ENCODE measurements at places on chromosomes 13 and 19.

GRCh38 chr19:13165162-13165997 lies 15.2 kb downstream of the IER2 start:
- no peak for DNase-seq

DNA sequence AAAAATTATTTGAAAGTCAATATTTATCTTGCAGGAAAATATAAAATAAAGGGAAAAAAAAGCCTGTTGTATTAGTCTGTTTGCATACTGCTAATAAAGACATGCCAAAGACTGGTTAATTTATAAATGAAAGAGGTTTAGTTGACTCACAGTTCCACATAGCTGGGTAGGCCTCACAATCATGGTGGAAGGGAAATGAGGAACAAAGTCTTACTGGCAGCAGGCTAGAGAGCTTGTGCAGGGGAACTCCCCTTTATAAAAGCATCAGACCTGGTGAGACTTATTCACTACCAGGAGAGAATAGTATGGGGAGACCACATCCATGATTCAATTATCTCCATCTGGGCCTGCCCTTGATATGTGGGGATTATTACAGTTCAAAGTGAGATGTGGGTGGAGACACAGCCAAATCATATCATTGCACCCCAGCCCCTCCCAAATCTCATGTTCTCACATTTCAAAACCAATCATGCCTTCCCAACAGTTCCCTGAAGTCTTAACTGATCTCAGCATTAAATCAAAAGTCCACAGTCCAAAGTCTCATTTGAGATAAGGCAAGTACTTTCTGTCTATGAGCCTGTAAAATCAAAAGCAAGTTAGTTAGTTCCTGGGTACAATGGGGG lies 1416.5 kb upstream of the SPRY2 start:
- no peak for DNase-seq

DNA sequence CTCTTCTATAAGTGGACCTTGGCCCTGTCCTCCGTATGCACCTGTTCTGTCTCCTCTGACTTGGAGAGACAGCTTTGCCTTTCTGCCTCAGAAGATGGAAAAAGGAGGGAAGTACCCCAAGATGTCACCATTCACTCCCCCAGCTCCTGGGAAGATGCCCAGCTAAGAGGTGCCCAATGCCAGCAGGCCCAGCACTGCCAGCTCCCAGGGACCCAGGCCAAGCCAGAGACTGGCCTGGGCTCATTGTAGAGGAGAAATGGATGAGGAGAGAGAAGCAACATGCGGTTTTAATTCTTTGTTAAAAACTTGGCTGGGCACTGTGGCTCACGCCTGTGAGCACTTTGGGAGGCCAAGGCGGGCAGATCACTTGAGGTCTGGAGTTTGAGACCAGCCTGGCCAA lies 111.5 kb upstream of the ZNF507 start:
- no peak for DNase-seq

DNA sequence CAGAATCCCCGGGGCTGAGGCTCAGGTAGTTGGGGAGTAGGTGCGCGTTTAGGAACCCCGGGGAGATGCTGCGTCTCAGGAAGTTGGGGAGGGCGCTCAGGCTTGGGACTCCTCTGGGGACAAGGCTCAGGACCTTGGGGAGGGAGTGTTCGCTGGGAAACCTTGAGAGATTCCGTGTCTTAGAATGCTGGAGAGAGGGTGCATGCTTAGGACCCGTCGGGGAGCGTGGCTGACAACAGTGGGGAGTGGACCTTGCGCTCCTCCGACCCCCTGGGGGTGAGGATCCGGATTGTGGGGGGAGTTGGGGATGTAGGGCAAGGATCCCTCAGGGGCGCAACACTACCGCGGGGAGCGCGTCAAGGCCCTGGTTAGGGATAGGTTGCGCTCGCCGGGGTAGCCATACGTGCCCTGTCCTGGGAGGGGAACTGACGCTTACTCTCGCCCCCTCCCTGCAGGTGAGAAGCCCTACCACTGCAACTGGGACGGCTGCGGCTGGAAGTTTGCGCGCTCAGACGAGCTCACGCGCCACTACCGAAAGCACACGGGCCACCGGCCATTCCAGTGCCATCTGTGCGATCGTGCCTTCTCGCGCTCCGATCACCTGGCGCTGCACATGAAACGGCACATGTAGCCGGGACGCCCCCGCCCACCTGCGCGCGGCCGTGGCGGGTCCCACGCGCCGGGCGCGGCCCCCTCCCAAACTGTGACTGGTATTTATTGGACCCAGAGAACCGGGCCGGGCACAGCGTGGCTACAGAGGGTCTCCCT lies 2.0 kb downstream of the KLF2 start:
- no peak for DNase-seq

GRCh38 chr13:28744091-28744536 lies 25.3 kb upstream of the SLC46A3 start:
- no peak for DNase-seq

- no peak for DNase-seq
Observed at GRCh38 chr13:29175250-29175873, 355.2 kb downstream of the MTUS2 start.

DNA sequence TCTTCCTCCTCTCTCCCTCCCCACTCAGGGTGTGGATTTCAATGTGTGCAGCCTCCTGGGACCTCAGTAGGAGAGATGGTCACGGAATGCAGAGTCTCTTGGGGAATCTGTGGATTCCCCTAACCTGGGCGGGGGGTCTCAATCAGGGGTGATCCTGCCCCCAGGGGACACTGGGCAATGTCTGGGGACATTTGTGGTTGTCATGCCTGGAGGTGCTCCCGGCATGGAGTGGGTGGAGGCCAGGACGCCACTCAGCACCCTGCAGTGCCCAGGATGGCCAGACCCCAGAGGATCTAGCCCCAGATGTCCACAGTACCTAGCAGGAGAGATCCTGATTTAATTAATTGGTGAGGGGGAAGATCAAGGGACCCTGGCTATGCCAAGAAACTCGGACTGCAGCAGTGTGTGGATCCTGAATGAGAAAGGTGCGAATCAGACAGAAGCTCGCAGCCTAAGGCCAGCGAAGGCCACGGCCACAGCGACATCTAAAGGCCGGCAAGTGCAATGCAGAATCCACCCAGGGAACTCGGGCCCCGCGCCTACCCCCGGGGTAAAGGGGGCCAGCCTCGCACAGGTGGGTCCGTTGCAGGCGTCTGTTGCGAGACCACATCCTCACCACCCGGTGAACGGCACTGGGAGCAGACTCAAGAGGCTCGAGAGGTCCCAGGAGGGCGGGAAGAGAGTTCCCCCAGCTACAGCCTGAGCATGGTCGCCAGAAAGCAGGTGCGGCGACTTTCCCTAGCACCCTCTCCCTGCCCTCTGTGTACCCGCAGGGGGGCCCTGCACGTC lies 88.8 kb downstream of the GNG7 start:
- DNase-seq = peak; percentile 52

- no peak for DNase-seq
Observed at GRCh38 chr19:49667473-49667872, 1.7 kb downstream of the BCL2L12 start.

GRCh38 chr19:6041991-6042481 lies 64.1 kb upstream of the RANBP3 start:
- DNase-seq = no peak

DNA sequence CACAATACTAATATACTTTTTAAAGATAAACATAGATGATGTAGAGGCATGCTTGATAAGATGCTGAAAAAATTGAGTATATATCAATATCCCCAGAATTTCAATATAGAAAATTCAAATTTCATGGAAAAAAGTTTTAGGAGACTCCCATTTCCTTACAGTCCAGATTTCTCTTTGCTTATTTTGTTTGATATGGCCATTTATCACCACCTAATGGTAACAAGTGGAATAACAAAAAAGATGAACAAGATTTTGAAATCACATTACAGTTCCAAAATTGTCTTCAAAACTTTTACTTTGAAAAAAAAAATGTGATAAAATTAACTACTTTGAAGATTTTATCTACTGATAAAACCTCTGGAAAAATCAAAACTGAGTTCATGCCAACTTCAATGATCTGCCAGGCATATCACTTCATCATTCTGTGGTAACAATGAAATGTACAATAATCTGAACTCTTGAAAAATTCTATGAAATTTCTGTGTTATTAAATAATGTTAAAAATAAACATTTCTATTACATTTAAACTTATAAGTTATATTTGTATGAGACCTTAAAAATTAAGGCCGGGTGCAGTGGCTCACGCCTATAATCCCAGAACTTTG lies 17.5 kb downstream of the MIPEP start:
- no peak for DNase-seq

GRCh38 chr19:36009220-36009619 lies 607 bp upstream of the SYNE4 start:
- DNase-seq = no peak

DNA sequence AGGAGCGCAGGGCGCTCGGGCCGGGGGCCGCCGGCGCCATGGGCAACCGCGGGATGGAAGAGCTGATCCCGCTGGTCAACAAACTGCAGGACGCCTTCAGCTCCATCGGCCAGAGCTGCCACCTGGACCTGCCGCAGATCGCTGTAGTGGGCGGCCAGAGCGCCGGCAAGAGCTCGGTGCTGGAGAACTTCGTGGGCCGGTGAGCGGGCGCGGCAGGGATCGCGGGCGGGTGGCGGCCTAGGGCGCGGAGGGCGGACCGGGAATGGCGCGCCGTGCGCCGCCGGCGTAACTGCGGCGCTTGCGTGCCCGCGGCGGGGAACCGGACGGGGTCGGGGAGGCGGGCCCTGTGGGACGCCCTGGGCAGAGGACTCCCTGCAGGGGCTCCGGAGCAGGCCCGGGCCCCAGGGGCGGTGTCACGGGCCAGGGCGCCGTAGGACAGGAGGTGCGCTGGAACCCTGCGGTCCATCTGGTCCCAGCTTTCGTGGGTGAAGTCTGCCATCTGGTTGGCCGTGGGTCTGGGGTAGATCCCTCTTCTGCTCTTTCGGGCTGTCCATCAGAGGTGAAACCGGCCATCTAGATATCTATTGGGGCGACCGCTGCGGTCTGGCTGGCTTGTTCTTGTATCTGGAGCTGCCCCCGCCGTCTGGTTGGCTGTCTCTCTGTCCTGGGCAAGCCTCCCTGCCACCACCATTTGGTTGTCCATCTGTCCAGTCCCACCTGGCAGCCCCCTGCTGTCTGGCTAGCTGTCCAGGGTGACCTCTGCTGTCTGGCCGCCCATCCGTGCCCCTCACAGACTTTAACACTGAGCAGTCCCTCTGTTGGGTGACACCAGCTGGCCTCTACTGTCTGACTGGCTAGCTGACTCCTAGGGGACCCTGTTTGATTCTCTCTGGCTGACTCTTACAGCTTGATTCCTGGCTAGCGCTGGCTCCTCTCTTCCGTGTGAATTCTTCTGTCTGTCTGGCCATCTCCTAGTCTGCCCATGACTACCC lies 622 bp downstream of the DNM2 start:
- DNase-seq = peak; percentile 29

DNA sequence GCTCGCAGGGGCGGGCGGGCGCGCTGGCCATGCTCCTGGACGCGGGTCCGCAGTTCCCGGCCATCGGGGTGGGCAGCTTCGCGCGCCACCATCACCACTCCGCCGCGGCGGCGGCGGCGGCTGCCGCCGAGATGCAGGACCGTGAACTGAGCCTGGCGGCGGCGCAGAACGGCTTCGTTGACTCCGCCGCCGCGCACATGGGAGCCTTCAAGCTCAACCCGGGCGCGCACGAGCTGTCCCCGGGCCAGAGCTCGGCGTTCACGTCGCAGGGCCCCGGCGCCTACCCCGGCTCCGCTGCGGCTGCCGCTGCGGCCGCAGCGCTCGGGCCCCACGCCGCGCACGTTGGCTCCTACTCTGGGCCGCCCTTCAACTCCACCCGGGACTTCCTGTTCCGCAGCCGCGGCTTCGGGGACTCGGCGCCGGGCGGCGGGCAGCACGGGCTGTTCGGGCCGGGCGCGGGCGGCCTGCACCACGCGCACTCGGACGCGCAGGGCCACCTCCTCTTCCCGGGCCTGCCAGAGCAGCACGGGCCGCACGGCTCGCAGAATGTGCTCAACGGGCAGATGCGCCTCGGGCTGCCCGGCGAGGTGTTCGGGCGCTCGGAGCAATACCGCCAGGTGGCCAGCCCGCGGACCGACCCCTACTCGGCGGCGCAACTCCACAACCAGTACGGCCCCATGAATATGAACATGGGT lies 599 bp downstream of the ZIC2 start:
- no peak for DNase-seq

DNA sequence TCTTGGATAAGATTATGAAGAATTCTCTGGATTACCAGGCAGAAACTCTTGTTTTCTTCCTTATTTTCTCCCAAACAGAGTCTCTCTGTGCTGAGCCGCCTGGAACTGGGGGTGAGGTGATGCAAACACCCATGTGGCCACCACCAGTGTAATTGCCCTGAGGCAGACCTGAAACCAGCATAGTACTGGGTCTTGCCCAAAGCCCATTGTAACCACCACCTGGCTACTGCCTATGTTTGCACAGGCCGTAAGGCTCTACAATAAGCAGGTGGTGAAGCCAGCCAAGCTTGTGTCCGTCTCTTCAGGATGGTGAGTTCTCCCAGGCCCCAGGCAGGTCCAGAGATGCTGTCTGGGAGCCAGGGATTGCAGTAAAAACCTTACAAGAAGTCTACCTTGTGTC lies 18.9 kb upstream of the KBTBD7 start:
- no peak for DNase-seq

- no peak for DNase-seq
Observed at GRCh38 chr19:33998739-33999345, 173.5 kb upstream of the LSM14A start.

DNA sequence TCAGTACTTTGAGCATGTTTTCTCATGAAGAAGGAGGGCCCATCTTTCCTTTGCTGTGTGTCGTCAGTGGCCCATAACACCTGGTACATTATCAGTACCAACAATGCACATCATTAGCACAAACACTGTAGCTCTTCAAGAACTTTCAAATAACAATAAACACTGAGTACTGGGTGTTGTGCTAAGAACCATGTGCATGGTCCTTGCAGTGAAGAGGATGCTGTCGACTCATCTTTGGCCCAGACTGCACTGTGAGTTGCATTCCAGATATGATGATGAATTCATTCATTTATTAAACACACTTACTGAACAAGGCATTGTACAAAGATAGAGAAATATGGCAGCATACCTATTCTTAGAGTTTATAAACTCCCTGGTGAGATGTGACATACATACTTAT lies 55.8 kb downstream of the FLT3 start:
- no peak for DNase-seq

DNA sequence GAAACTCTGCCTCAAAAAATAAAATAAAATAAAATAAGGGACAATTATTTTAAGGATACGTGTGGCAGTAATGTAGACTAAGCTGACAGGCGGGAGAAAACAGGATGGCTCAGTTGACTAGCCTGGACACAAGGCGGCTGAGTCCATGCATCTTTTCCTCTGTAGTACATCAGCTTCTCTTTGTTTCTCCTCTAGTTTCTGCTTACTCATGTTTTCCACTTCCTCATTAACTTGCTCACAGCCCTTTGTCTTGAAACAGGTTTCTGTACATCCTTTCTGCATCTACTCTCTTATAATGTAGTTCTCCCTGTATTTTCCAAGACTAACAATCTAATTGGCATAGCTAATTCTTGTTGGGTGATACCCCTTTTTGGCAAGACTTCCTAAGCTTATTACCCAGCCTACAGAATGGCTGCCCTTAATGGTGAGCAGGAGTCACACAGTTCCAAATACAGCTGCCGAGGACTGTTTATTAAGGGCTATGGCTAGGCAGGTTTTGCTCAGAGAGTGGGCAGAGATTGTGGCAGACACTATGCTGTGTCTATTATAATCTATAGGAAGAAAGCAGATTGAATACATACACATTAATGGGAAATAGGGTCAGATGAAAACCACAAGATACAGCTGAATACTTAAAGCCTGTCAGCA lies 58.7 kb upstream of the KLF5 start:
- DNase-seq = no peak

Measured in activated T-cell treated with anti-CD3 and anti-CD28 coated beads for 4 hours (primary cell).